Stimulated activated CD4-positive, alpha-beta T cell treated with anti-CD3 and anti-CD28 coated beads, Interleukin-15, amount 100 ng/mL, for 48 hours (primary cell): ENCODE measurements at places on chromosomes 7 and 10.

DNA sequence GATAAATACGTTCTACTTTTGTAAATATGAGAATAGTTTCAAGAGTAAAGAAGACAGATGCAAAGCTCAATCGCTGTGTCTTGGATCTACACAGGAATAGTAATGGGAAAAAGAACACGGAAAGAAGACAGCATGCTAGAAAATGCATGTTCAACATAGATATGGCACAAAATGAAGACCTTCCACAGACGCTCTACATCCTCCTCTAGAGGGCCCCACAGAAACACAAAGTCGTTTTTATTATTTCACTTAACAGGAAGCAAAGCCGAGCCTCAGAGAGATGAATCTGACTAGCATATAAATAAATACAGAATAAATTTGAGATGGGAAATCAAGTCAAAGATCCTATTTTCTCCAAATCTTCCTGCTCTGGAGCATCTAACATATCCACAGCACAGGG is 292.6 kb downstream of the PARD3 start:
- DNase-seq, result no peak

DNA sequence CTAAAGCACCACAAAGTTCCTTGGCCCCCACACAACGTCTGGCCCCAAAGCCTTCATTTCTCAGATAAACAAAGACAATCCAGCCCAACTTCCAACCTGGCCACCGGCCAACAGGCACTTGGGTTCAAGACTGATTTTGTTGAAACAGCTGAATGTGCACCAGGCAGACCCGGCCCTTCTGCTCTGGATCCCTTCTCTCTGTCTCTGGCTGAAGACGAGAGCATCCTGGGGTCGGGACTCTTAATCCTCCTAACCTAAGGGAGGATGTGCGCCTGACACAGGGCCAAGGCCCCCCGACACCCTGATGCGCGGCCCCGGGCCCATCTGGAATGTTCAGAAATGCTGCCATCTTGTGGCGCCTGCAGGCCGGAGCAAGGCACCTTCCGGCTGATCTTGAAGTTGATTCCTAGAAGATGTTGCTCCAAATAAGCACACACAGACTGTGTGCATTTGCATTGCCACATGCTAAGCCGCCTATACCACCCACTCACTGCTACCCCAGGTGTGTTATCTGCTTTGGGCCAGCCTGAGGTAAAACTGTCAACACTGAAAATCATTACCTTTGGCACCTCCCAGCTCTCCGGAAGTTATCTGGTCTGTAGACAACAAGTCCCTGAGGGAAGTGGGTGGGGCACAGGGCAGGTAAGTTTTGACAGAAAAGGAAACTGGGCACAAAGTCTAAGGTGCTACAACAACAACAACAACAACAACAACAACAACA is 98.4 kb upstream of the HABP2 start:
- no peak for DNase-seq

GRCh38 chr7:10181996-10182395 is 791.7 kb upstream of the PHF14 start:
- no peak for DNase-seq

DNA sequence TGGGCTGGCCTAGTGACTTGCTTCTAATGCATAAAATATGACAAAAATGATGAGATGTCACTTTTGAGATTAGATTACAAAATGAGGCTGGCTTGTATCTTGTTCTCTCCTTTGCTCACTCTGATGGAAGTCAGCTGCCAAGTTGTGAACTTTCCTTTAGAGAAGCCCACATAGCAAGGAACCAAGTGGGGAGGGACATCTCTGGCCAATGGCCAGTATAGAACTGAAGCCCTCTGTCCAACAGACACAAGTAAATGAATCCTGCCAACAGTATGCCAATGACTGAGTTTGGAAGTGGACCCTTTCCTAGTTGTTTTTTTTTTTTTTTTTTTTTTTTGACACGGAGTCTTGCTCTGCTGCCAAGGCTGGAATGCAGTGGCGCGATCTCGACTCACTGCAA is 3.3 kb downstream of the ZC3HC1 start:
- no peak for DNase-seq

- DNase-seq, result no peak
Measured at GRCh38 chr10:78688901-78689583, 379.7 kb upstream of the ZMIZ1 start.
